Stimulated activated CD8-positive, alpha-beta memory T cell treated with anti-CD3 and anti-CD28 coated beads, Interleukin-4, amount 100 ng/mL, for 48 hours (primary cell): ENCODE measurements at places on chromosomes 2 and 18.
A peak's percentile ranks its signal among the peaks of the same experiment; 100 is the strongest.

DNA sequence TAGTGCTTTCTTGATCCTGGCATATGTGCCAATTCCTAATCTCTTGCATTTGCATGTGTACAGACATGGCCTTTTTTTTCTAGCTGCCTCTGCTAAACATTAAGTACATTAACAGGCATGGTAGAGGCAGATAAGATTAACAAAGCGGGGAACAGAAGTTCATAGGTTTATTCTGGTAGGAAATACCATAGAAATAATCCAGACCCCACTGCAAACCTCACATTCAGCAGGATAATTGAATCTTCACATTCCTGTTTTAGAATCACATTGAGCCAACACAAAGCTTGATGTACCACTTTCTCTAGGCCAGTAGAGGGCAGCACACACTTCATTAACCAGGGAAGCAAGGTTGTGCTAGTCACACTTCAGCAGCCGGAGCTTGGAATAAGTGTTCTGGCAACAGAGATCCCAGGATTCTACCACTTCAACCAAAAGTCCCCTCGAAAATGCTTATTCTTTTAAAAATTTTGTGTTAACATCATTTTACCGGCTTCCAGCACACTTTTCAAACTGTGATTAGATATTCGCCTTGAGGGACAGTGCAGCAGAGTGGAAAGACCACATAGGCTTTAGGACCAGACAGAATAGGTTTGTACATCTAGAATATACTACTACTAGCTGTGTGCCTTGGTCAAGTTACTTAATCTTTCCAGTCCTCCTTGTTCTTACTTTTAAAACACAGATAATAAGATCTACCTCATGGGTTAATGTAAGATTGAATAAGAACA is 420.2 kb upstream of the CHST9 start:
- DNase-seq, result peak; percentile 31

DNA sequence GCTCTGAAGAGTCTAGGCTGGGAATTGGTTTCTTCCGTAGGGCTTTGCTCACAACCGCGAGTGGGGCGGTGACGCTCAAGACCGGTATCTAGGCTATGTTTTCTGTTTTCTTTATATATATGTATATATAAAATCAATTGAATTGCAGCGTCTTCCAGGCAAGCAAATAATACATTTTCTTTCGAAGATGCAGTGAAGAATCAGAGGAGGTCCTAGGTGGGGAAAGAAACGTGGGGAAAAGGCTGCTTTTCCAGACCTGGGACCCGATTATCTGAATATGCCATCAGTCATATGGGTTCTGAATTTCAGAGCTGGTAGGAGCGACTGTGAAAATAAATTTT is 714 bp upstream of the SCN9A start:
- DNase-seq, result no peak

DNA sequence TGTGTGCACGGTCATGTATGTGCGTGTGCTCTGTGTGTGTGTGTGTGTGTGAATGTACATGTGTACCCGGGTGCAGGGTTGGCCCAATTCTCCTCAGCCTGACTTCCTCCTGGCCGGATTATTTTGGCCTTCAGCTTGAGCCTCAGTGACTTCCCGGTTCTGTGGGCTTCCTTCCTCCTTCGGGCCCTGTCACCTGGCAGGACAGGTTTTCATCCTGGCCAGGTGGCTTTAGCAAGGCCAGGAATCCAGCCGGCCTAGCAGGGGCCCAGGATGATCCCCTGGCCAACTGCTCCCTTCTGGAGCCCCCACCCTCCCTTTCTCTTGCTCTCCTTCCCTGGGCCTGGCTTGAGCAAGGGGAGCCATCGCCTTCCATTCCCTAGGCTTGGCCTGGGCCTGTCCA is 140.5 kb downstream of the INHBB start:
- no peak for DNase-seq

- no peak for DNase-seq
Measured at GRCh38 chr2:42921147-42921520, 128.8 kb upstream of the HAAO start.

GRCh38 chr2:5826979-5827655 is 134.9 kb downstream of the SOX11 start:
- DNase-seq, result no peak

GRCh38 chr2:159229476-159230144 is 56.9 kb downstream of the WDSUB1 start:
- DNase-seq, result no peak

DNA sequence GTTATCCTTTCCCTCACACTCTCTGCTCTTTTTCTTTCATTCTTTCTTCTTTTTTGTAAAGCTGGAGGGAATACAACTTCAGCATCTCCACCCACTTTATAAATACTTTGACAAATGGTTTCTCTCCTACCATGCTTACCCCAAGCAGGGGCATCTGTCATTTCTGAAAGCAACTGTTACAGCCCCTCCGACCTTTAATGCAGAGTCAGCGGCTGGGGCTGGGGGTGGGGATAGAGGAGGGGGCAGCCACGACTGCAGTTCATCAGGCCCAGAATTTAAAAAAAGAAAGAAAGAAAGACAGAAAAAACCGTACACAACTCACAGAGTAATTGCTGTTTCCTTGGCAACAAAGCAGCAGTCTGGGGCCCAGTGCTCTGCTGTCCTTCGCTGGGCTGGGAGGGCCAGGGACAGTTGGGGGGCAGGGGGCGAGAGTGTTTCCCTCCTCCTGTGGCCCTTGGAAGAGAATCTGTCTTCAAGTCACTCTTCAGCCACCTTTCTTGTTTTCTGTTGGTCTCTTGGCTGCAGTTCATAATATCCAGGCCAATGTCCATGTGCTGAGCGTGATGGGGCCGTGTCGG is 53.8 kb downstream of the CELF4 start:
- no peak for DNase-seq
